ENCODE measurements at places on chromosomes 7 and 10. TPM values are rescaled to one million over a fixed set of nuclear protein-coding genes. Genes with fewer than 3 reads are reported as not detected.

Gene NXPH1
- 0.25 TPM for polyA plus RNA-seq

Gene PAX4
- polyA plus RNA-seq: not detected

Gene ANKRD61
- polyA plus RNA-seq: 3.4 TPM

Gene TAC1
- 0.95 TPM for polyA plus RNA-seq

Gene SPDYE2
- 14.8 TPM for polyA plus RNA-seq

DNA sequence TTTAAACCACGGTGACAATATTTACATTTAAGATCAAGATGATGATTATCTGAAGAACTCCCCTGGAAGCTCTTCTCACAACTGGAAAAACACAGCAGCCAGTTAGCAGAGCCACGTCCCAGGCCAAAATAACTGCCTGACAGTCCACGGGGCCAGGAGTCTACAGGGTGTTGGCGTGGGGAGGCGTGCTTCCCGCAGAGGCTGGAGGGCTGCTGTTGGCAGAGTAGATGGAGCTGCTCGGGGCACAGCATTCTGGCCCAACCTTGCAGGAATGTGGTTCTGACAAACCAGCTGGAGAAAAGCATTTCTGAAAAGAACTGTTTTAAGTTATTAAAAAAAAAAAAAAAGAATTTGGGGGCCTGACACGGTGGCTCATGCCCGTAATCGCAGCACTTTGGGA is 177.9 kb downstream of the EBF3 start:
- no peak for DNase-seq

GRCh38 chr10:51607463-51607835 is 91.9 kb downstream of the CSTF2T start:
- no peak for DNase-seq

Gene MYL10
- polyA plus RNA-seq: 0.37 TPM

Gene LLCFC1
- 1.5 TPM for polyA plus RNA-seq

- DNase-seq: no peak
Observed at GRCh38 chr7:95675016-95675415, 78.7 kb upstream of the PDK4 start.

DNA sequence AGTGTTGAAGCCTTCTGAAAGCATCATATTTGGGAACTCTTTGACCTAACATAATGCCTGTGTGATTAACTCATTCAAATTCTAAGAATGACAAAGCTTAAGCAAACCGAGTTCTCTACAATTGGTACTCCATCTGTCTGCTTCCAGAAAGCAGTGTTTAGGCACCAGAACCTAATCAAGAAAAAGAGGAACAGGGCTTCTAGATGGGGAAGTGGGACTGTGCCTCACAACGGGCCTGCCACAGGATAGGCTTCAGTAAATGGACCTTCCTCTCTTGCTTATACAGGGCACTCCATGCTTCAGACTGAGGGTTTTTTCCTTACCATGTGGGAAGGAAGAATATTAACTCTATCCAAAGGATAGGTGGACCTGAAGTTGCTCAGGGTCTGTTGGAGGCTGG is 808.1 kb downstream of the XPNPEP1 start:
- no peak for DNase-seq

Gene FAM25A
- polyA plus RNA-seq: not detected

GRCh38 chr7:144452064-144452463 is 48.6 kb upstream of the NOBOX start:
- no peak for DNase-seq

- no peak for DNase-seq
Observed at GRCh38 chr7:23615331-23615730, 18.1 kb downstream of the CCDC126 start.

GRCh38 chr7:89027781-89028180 is 232.2 kb upstream of the TEX47 start:
- DNase-seq: no peak

Gene GRM8
- polyA plus RNA-seq: 10.4 TPM

DNA sequence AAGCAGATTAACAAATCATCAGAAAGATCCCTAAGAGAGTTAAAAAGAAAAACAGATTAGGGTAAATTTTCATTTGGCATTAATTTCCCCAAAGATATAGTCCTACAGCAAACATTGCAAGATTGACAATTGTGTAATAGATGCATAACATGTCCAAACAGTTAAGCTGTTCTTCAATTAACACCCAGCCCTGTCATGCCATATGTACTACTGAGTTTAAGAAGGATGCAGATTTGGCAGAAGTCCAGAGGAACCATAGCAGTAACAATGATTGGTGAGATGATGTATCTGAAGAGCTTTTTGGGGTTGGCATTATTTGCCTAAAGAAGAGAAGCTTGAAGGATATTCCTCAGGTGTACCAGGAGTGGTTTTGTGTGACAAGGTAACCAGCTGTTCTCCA is 287.6 kb downstream of the LRMDA start:
- no peak for DNase-seq

DNA sequence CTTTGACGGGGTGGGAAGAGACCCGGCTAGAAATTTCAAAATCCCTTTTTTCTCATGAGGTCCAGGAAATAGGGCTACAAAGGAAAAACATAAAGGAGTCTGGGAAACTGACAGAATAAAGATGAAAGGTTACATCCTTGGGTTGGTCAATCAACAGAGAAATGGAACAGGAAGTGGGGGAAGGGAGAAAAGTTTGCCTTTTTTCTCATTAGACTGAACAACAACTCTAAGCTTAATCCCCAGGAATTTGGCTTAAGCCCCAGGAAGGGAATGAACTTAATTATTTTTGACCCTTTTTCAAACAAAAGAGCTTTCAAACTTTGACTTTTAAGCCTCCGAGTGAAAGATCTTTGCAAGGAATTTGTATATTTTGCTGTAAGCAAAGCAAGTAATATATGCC is 32.7 kb downstream of the LGI1 start:
- no peak for DNase-seq

- DNase-seq: no peak
Observed at GRCh38 chr7:123657304-123657685, 1.6 kb downstream of the LMOD2 start.

GRCh38 chr10:123421461-123421860 is 244.7 kb upstream of the GPR26 start:
- DNase-seq: no peak

DNA sequence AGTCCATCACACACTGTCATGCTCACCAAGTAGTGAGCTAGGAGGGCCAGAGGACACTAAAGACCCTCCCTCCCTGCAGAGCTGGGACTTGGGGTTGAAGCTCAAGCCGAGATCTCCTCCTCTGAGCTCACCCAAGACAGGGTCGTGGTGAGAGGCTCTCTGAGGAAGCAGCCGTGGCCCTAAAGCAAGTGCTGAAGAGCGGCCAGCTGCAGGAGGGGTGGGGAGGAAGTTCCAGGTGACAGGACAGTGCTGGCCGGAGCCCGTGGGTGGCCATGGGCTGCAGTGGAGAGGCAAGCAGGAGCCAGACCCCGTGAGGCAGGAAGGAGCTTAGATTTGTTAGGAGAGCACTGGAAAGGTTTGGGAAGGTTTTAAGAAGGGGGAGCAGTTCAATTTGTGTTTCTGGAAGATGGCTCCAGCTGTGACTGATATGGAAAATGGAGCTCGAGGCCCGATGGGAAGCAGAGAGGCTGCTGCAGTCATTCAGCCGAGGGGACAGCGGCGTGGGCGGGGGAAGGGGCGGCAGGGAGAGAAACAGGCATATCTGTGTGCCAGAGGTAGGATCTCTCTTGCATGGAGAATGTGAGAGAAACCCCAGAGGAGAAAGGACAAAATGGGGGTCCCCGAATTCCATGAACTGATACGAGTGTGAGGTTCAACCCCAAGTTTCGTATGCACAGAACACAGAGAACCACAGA is 26.9 kb upstream of the DNAAF5 start:
- DNase-seq: no peak

- DNase-seq: no peak
Observed at GRCh38 chr10:98259606-98260315, 8.2 kb downstream of the LOXL4 start.

Gene TMEM254
- 64.6 TPM for polyA plus RNA-seq

- DNase-seq: no peak
Observed at GRCh38 chr7:128137181-128137580, 103.9 kb upstream of the LEP start.

DNA sequence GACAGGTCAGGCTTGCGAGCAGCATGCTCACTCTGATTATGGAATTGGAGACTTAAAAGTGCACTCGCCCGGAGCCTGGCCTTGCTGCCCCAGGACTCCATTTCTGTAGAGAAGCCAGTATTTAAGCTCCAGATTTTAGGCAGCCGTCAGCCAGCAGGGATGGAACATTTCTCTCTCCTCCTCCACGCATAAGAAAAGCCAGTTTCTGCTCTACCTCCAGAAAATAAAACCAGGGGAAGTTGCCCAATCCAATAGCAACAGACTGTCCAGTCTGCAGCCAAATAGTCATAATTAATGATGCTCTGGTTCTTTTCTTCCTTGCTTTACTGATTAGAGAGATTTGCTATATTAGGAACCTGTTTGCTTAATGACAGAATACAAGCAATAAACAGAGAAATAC is 203.2 kb downstream of the GFRA1 start:
- no peak for DNase-seq

DNA sequence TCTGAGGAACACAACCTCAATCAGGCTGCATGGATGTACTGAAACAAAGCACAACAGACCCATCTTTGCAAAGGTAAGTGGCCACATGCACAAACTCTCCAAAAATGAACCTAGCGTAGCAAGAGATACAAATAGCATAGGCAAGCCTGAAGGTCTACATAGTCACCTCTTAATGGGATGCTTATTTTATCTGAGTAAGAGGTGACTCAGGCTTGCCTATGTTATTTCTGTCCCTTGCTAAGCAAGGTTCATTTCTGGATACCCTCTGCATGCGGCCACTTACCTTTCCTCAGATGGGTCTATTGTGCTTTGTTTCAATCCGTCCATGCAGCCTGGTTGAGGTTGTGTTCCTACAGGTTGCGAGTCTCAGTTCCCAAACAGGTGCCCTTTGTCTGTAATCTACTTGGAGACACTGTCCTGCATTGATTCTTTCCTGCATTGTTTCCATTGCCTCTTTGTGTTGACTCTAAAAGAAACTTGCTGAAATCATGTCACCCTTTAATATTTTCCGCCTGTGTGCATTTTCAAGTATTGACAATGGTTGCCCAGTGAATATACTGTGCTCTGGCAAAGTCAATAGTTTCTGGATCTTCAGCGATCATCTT is 291.8 kb upstream of the LYZL1 start:
- DNase-seq: no peak

GRCh38 chr7:66321283-66321682 is 116.1 kb downstream of the TPST1 start:
- no peak for DNase-seq

GRCh38 chr10:14032406-14032998 is 298.2 kb downstream of the FRMD4A start:
- no peak for DNase-seq

GRCh38 chr10:20811131-20811530 is 86.0 kb downstream of the NEBL start:
- no peak for DNase-seq

DNA sequence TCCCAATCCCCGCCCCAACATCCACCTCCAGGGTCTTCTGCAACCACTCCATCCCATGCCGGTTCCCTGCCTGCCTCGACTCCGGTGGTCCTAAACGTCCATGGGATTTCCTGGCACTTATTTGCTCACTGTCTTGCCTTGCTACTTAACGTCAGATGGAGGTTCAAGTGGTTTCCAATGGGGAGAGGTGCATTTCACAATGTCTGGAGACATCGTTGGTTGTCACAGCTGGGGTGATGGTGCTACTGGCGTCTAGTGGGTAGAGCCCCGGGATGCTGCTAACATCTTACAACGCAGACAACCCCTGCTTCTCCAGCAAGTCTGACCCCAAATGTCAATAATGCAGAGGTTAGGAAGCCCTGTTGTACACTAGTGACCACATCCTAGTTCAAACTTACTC is 82.9 kb upstream of the ANLN start:
- no peak for DNase-seq

DNA sequence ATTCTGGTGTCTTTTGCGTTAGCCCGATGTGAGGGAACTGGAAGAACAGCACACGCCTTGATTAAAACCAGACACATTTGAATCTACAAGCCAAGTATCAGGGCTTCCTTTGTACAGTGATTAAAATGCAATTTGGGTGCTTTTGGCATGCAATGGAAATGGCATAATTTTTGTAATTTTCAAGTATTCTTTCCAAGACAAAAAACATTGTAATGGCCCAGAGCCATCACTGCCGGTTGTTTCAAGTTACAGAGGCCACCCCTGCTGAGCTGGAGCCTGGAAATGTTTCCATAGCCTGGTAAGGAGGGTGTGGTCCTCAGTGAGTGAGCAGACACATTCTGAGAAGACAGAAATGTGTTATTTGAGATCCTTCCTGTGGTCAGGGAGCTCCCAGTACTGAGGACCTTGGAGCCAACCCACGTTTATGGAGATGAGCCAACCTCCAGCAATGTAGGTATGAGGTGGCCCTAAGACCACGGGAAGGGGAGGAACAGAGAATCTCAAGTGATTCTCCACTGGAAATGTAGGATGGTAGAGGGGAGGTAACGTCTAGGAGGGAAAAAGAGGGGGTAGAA is 20.9 kb downstream of the TEX36 start:
- DNase-seq: no peak

- no peak for DNase-seq
Observed at GRCh38 chr10:57014758-57015157, 653.7 kb upstream of the ZWINT start.

Gene CPN1
- 3.0 TPM for polyA plus RNA-seq

- no peak for DNase-seq
Observed at GRCh38 chr7:88339195-88339922, 32.7 kb upstream of the STEAP4 start.

DNA sequence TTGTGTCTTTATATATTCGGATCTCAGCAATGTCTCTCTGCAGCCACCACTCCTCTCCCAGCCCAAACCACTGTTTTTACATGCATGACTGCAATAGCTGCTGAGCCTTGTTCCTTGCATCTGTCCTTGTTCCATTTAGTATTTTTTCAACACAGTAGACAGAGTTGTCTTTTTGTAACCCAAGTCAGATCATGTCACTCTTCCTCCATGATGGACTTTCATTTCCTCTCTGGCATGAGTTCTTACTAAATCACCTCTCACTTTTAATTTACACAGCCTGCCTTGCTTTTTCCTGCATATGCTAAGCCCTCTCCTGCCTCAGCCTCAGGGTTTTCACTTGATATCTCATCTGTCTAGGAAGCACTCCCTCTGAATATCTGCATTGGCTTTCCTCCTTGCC is 353.2 kb downstream of the HGF start:
- DNase-seq: no peak

DNA sequence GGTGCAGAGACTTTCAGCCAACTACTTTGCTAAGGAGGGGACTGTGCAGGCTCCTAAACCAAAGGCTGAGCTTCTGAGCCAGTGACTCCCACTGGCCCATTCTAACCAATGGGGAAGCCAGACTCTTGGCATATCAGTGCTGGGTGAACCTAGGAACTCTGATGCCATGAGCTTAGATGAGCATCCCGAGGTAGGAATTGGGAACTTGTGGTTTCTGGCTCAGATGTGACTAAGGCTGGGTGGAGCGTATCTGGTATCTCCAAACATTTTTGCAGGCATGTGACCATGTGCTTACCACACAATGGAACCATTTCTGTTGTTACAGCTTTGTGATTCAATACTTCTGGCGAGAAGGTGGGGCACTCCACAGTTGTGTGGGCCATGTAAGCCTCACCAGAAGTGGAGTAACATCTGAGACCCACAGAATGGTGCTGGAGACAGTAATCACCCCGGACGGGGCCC is 2.5 kb upstream of the AVPI1 start:
- DNase-seq: no peak

GRCh38 chr7:142626420-142627035 is 122.7 kb upstream of the PRSS1 start:
- DNase-seq: peak; percentile 27

- DNase-seq: peak; percentile 24
Observed at GRCh38 chr10:107409522-107409921, 245.0 kb upstream of the SORCS1 start.

Gene UNC5B
- 45.4 TPM for polyA plus RNA-seq

Gene CNNM1
- 1.8 TPM for polyA plus RNA-seq
